ENCODE measurements at places on chromosomes 4 and X.

GRCh38 chr4:173159791-173160190 lies 8.8 kb upstream of the GALNT7 start:
- DNase-seq = no peak

DNA sequence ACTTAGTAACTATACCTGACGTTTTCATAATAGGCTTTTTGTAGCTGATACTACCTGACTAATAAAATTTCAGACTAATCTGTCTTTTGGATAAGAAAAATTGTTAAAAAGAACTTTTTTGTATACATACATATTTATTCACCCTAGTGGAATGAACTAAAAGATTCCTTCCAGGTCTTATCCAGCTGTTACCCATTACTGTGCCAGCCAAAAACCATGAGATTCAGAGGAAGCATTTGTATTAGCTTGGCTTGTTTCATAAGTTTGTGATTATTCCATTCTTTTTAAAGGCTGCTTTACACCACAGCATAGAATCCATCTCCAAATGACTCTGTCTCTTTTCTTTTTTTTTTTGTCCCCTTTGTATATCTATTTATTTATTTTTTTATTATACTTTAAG lies 149.4 kb downstream of the FAT4 start:
- no peak for DNase-seq

DNA sequence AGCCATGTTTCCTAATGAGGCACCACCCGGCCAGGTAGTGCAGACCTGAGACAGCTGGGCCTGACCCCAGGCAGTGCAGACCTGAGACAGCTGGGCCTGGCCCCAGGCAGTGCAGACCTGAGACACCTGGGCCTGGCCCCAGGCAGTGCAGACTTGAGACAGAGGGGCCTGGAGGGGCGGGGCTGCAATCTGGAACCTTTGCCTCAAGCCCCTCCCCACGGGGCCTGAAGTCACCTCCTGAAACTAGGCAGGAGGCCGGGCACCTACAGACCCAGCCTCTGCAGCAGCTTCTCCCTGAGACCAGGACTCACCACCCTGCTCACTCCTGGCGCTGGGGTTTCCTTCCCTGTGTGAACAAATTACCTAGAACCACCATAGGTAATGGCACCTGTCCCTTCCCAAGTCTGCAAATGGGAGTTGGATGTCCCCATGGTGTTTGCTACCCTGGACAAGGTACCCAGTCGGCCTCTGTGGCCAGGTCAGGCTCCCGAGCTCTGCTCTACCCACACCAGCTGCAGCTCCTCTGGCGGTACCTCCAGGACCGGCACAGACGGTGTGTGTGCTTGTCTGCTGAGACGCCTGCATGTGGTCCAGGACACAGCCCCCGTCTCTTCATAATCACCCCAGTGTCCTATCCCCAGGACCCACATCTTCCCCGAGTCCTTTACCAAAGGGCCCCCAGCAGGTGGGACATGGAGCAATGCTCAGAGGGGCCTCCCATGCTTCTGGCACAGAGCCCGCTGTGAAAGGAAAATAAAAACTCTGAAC lies 53.1 kb upstream of the C4orf50 start:
- no peak for DNase-seq

GRCh38 chrX:115503099-115503498 lies 57.9 kb upstream of the PLS3 start:
- DNase-seq = no peak

- DNase-seq = no peak
Measured at GRCh38 chr4:96767815-96768480, 928.1 kb downstream of the PDHA2 start.

All from NK-92 treated with Interleukin-12 subunit alpha and Interleukin-12 subunit beta, amount 100 ng/mL, for 24 hours (cell line).